ENCODE measurements at places on chromosomes 5 and 9.

DNA sequence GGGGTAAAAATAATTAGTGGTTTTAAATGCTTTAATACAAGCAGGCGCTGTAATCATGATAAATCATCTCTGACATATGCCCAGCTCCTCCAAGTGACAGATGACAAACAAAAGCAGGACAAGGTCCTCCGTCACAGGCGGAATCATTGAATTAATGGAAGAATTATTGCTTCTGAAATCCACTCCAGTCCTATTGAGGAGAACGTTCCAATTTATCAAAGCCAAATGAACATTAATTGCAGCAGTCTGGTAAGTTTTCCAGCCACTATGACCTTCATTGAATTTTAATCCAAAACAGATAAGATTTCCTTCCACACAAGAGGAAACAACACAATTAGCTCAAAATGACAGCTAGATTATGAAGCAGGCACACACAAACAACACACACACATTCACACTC, 136.8 kb downstream of the ASTN2 start:
- DNase-seq: no peak

DNA sequence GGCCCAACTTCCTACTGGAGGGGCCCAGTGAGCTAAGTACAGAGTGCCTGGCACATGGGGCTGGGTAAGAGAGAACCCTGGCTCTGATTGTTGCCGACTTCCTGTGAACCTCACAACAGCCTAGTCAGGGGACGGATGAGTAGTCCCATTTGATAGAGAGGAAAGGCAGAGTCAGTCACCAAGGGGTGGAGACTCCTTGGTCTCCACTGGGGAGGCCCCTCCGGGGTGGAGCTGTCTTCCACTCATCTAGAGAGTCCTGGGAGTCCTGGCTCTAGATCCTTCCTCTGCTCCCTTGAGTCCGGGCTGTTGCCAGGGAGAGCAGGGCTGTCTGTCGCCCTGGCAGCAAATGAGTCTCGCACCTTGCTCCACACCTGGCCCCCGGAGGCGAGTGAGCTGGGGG, 8.0 kb downstream of the GRK6 start:
- no peak for DNase-seq

- no peak for DNase-seq
These were observed 186.5 kb downstream of the MAN2A1 start for GRCh38 chr5:109876030-109876725.

DNA sequence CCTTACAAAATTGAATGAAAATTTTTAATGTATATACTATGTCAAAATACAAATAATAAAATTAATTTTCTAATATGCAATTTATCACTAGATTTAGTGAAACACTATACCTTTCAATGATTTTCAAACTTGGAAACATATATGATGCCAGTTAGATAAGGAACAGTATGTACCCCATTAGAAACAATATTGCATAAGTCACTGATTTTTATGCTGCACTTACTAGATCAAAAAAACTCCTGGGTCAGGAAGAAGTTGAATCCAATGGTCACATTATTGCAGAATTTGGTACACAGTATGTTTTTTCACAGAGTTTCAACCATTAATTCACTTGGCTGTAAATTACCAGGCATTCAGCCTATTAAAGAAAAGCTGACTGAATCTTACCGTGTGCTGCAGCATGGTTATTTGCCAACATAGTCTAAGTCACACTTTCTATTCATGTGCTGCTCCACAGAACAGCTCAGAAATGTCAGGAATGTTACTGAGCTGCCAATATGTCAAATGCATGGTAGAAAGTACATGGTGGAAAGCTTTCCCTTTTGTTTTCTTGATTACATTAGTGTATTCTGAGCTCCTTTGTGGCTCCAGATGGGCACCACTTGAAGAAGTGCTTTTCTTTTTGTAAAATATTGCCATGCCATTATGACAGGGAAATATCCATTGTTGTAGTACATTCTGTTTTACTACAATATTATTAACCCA, 9.9 kb upstream of the PRR16 start:
- no peak for DNase-seq

DNA sequence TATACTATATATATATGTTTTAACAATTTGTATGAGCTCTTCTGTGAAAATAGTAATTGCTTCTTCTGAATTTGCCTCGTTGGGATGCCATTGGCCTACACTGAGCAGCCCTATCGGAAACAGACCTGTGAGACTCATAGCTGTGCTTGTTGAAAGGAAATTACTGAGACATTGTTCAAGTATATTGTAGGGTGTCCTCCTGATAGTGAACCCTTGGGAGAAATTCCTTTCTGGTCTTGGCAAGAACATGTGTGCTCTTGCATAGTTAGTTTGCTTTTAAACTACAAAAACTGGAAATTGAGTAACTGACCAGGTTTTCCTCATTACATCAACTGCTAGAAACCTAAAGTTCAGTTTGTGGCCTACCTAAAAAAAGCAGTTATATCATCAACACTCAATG, 160.9 kb downstream of the LURAP1L start:
- no peak for DNase-seq

DNA sequence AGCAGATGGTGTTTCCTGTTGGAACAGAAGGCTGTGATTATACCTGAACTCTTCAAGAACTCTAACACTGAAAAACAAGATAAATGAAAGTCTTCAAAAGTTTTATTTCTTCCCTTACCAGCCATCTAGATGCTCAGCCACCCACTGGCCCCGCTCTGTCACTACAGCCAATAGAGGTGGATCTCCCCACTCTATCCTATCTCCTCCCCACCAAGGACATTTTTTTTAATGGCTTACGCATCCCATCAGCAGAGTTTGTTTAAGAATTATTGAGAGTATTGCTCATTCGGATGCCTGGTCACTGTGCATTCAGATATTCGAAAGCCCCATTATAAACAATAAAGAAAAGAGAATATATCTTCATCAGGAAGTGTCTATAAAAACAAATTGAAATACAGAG, 159.4 kb downstream of the RASEF start:
- no peak for DNase-seq

GRCh38 chr5:172199446-172199845, 5.5 kb downstream of the EFCAB9 start:
- DNase-seq: no peak

GRCh38 chr9:32589083-32589723, 16.2 kb upstream of the NDUFB6 start:
- no peak for DNase-seq

DNA sequence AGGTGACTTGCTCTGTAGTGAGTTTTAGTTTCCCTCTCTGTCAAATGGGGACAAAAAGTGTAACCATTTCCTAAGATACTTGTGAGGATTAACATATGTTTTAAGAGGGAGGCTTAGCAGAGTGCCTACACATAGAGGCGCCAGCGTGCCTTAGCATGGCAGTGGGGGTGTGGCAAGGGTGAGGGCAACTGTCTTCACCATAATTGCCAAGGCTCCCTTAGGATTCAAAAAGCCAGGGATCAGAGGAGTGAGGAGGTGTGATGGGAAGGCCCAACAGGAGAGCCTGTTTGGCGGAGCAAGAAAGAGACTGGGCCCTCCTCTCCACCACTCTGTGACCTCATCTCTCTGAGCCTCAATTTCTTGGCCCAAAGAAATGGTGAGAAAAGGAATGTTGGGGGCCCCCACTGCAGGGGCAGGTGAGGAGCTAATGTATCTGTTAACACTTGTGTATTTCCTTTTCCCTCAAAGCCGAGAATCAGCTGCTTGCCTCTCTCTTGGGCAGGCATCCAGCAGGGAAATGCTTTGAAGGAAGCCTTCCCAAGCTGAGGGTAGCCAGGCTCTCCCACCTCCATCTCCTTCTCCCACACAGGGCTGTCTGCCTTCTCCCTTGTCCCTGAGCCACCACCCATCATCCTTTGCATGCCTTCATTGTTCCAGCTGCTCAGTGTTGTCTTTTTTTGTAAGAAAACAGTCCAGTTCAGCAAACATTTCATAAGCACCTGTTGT, 76.0 kb downstream of the DAB2IP start:
- no peak for DNase-seq

GRCh38 chr5:26009742-26010141, 1028.6 kb downstream of the CDH9 start:
- DNase-seq: no peak

- no peak for DNase-seq
These were observed 268.2 kb downstream of the SH3GL2 start for GRCh38 chr9:17846948-17847655.

GRCh38 chr9:114850871-114851270, 45.0 kb upstream of the TNFSF15 start:
- no peak for DNase-seq

GRCh38 chr5:6280425-6281100, 97.8 kb downstream of the MED10 start:
- no peak for DNase-seq

DNA sequence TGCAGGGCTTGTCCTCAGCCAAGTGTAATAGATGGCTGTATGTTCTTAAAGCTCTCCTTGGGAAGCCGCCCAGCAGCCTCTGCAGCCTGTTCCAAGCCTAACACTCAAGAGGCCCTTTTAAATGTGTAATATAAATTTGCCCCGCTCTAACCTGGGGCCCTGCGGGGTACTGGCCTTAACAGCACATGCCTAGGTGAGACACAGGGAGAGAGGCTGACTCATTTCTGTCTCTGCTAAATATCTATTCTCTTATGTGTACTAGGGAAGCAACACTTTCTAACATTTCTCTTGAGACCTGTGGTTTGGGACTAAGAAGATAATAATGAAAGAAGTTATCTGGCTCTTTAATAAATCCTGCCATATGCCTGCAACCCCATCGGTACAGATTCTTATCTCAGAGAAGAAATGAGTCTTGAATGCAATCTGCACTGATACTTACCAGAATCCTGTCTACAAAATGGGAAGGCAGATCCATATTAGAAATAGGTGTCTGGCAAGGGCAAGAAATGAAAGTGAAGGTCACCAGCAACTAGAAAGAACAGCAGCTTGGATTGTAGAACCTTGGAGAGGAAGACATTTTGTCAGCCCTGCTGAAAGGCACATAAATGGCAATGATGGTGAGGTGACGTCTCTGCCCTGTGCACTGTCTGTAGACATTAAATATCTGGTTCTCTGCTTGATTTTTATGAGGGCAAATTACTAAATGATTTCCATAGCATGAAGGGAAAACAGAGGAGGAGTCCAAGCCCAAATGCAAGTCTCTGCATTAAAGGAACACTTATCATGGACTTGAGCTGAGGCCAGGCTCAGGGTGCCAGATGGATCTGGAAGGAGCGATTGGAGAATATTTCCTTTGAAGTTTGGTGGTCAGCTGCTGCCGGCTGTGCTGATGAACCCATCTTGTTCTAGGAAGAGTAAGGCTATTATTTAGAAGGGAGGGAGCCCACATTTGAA, 14.5 kb upstream of the TGFBI start:
- DNase-seq: no peak

DNA sequence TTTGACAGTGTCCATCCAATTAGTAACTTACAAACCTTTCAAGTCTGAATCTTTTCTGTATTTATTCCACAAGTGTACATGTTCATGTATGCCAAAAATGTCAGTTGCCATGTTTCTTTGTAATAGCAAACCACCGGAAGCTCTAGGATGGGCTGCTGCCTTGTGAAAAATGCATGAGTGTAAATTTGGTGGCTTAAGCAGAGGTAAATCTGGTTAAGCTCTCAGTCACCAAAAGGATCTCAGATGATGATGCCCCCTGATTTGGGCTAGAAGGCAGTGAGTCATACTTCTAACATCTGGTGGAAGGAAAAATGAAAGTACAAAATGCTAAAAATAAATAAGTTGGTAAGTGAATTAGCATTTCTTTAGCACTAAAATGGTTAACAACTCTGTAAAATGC, 567.5 kb downstream of the ELAVL2 start:
- DNase-seq: no peak

GRCh38 chr9:80797101-80797829, 892.1 kb downstream of the TLE1 start:
- DNase-seq: no peak

GRCh38 chr5:1831677-1832313, 30.6 kb downstream of the NDUFS6 start:
- no peak for DNase-seq

- DNase-seq: no peak
These were observed 243.5 kb downstream of the MAST4 start for GRCh38 chr5:66839636-66840185.

- DNase-seq: no peak
These were observed 167.9 kb upstream of the TNC start for GRCh38 chr9:115285836-115286235.

GRCh38 chr9:135974220-135974573, 13.0 kb upstream of the UBAC1 start:
- no peak for DNase-seq

- DNase-seq: no peak
These were observed 41.0 kb upstream of the DMRT3 start for GRCh38 chr9:935348-935965.

DNA sequence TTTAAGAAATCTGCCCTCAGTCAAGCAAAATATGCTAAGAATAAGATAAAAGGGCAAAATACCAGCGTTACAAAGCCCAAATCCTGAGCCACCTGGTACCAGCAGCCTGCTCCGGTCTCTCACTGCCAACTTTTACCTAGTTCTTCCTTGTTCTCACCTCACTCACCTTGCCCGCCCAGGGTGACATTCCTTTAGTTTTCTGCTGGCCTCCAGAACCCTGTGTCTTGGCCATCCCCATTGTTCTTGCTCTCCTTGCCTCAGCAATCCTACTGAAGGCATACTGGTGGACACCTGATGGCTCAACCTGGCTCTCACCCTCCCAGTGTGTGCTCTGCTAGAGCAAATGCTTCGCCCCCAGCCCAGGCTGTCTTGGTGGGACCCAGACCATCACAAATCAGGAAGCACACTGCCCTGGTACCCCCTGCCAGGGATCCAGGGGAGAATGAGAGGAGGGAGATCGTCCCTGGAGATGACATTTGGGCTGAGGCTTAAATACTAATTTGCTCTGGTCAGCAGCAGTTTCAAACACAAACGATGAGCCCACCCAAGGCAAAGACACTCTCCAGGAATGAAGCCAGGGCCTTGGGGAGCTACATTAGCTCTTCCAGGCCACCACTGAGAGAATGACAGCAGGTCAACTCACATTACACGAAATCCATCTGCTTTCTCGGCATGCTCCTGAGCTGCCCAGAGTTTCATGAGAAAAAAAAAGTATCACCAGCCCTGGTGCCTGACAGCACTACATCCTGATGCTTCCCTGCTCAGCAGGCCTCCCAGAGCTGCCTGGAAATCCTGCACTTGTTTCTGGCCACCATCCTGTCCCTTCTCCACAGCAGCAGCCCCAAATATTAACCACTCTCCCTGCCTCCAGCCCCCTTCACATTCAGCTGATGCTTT, 12.2 kb upstream of the SEPTIN8 start:
- DNase-seq: no peak

- no peak for DNase-seq
These were observed 150.5 kb downstream of the GCNT1 start for GRCh38 chr9:76609285-76610010.

GRCh38 chr9:105405514-105406131, 42.2 kb upstream of the FSD1L start:
- DNase-seq: no peak

DNA sequence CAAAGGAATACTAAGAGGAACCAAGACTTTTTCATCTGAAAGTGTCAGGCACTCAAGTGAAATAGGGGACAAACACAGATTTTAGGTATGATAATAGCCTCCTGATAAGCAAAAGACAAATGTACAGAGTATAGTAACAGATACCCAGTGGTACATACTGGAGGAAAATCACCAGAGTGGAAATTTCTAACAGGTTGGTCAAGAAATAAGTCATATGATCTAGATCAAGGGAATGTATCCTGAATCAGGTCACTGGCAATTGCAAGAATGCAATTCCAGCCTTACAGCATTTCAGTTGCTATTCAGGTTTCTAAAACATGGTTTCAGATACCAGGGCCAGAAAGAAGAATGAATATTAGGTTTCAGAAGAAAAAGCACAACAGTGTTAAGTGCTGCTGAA, 82.2 kb upstream of the SLCO6A1 start:
- no peak for DNase-seq

GRCh38 chr9:29965834-29966233, 2392.6 kb upstream of the C9orf72 start:
- DNase-seq: no peak

GRCh38 chr9:132472599-132472998, 62.6 kb downstream of the CFAP77 start:
- no peak for DNase-seq
